ENCODE measurements at places on chromosomes 6 and 20.

- DNase-seq = no peak
Observed at GRCh38 chr20:24663496-24663895, 194.1 kb downstream of the SYNDIG1 start.

- no peak for DNase-seq
Observed at GRCh38 chr6:42380228-42380979, 71.3 kb downstream of the TRERF1 start.

GRCh38 chr6:128558924-128559323 is 38.5 kb upstream of the PTPRK start:
- DNase-seq = no peak

DNA sequence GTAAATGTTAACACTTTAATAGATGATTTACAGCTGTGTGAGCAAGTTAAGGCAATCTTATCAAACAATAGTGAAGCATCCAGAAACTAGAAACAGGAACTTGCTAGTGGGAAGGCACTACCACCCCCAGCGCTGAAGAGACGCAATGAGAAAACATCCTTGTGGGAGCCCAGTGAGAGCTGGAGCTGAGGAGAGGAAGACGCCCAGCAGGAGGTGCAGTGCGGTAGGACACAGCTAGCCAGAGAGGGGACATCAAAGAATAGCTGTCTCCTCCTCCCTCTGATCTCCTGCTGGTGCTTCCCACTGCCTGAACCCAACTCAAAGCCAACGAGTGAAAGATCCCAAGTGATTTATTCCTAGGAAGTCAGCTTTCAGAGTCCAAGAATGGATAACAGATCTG is 140.3 kb downstream of the COL12A1 start:
- DNase-seq = no peak

DNA sequence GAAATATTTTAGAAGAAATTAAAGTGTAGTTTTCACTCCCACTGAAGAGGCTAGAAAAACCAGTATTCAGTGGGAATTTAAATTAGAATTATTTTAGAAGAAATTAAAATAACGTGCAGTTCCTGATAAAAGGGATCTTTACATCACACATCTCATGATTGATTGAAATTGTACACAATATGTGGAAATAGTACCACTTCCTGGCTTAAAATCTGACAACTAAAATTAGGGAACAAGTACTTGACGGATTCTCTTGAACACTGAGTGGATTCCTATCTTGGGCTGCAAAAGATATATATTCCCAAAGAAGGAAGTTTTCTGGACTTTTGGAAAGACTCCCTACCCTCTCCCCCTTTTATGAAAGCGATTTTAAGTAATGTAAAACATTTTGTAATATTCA is 14.6 kb upstream of the MTCL3 start:
- no peak for DNase-seq

DNA sequence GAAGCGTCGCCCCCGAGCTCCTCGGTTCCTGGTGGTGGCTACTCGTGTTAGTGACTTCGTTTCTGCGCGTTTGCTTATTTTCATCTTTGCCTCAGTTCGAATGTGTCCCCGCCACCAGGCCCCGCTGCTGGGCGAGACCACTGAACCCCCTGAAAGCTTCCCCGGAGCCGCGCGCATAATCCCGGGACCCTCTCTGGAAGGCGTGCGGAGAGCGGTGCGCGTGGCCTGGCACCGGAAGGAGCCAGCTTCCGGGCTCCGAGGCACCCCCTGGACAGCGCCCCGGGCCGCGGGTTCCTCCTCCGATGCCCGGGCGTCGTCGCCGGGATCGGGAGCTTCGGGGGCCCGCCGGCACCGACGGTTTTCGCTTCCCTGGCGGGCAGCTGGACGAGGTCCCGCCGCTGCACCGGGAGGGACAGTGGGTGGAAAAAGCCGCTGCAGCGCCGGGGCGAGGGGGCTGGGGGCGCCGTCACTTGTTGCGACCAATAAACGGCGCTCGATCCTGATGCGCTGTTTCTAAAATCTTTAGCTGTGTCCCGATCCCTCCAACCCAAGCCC is 643 bp upstream of the SLC35D3 start:
- no peak for DNase-seq

- peak; percentile 95 for DNase-seq
Observed at GRCh38 chr20:48025051-48025515, 239.8 kb upstream of the SULF2 start.

DNA sequence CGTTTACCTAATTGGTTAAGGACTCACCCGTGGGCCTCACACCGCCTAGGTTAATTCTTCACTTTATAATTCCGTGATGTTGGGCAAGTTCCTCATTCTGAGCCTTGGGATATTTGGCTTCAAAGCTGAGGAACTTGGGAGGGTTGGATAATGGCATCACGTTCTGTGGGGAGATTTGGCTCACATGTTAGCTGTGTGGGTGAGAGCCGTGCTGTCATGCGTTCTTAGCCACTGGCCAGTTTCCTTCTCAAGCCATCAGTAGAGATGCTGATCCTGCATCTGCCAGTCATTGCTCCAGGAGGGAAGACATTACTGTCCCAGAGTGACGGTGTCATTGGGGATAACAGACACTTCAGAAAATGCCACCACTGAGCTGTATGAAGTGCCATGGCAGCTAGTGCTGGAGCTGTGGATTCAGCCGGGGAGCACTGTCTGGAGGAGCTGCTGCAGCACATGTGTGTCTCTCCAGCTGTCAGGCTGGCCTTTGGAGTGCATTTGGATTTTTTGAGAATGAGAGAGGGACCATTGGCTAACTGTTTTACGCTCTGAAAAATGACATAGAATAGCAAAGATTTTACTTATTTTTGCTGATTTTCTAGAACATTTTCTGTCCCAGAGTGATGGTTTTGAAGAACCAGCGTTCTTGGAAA is 16.5 kb downstream of the IGF2R start:
- DNase-seq = no peak

DNA sequence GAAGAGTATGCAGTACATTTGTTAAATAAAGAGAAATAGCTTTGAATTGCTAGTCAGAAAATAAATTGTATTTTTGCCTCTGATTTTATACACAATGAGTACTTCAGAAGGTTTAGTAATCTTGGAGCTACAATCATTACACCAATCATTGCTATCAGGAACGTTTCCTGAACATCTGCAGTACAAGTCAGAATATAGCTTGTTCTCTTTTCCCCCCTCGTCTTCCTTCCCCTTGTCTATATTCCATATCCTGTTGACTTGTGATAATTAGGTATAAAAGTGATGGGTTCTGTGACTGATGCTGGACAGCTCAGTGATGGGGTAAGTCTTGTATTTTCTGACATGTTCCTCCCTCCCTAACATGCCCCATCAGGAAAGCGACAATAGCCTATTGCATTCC is 94.0 kb downstream of the AHI1 start:
- no peak for DNase-seq

- DNase-seq = no peak
Observed at GRCh38 chr6:144493035-144493910, 208.1 kb downstream of the UTRN start.

DNA sequence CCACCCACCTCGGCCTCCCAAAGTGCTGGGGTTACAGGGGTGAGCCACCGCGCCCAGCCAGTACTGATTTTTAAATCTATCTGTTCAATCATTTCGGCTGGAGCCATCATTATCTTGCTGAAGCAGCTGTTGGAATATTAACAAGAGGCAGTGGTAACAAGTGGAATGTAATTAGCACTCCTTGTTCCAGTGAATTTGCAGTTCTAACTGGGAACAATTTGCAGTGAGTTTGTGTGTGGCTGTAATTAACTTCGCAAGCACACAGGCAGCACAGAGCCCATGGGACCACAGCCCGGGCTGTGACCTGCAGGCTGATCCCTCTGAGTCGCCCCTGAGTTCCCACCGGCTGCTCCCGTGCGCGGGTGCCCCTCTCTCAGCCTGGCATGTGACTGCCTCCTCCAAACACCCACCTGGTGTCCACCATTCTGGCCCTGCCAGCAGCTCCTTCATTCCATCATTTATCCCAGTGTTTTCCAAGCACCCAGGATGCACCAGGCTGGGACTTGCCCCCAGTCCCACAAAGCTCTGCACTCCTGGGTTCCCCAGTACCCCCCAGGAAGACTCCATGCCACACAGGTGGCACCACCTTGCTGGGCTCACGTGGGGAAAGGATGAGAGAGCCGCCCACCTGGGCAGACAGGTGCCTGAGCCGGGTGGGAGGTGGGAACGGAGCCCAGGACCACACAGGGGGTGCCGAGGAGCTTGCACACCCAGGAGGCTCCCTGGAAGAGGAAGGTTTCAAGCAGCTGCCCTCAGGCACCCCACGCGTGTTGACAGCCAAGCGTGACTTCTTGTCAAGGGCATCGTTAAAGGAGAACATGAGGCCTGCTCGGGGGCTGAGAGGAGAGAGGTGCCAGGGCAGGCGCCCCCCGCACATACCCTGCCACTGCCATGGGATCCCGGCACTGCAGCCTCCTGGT is 75.2 kb downstream of the YTHDF1 start:
- DNase-seq = no peak

DNA sequence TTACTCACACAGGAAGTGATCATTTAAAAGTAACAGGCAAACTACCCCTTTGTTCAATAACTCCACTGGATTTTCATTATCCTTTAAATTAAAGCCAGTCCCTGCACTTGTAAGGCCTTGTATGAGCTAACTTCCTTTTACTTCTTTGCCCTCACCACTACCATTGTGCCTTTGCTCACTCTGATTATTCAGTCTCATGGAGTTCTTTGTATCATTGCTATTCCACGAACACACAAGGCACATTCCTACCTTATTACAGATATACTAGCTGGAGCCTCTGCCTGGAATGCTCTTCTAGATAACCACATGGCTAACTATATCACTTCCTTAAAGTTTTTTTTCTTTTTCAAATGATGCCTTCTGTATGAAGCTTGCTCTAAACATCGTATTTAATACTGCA is 748.6 kb upstream of the HS3ST5 start:
- DNase-seq = no peak

DNA sequence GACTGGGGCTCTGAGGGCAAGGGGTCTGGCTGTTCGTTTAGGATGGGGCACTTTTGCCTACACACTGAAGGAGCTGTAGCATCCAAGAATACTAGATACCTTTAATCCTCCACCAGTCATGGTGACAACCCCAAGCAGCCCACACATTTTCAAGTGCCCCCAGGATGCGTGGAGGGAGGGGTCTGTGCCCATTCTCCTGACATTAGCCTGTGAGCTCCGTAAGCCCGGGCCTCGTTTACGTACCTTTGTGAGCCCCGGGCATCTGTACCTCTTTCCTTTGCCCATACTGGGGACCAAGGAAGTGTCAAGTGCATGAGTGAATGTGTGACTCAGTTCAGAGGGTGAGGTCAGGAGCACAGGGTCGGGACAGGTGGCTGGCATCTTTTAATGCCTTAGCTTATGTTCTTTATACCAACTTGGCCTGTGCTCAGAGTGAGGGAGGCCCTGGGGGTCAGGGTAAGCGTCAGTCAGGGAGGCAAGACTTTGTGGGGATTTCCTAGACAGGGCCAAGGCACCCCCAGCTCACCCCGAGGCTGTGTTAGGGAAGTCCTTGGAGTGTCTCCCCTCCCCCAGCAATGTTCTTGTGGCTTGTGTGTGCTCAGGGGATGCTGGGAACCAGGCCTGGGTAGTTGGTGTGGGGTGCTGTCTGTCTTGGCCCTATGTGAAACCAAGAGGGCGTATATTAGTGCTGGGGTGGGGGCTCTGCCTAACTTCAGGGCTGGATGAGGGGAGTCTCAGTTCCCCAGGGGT is 12.9 kb downstream of the VEGFA start:
- DNase-seq = no peak

- DNase-seq = no peak
Observed at GRCh38 chr20:19644085-19644484, 114.0 kb upstream of the RIN2 start.

DNA sequence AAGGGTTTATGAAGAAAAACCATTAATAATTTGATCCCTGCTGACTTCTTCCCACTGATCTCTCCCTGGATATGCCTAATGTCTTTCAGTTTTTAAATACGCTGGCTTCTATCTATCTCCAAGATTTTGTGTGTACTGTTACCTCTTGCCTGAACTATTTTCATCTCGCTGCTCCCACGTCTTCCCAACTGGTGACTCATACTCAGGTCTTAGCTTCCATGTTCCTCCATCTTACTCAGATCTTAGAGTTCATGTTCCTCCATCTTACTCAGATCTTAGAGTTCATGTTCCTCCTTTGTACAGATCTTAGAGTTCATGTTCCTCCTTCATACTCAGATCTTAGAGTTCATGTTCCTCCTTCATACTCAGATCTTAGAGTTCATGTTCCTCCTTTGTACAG is 21.6 kb downstream of the GPR6 start:
- DNase-seq = no peak

- DNase-seq = peak; percentile 41
Observed at GRCh38 chr6:35181308-35181932, 32.3 kb upstream of the SCUBE3 start.

GRCh38 chr20:8447262-8448120 is 315.4 kb downstream of the PLCB1 start:
- DNase-seq = no peak

GRCh38 chr6:155301867-155302266 is 12.4 kb downstream of the TFB1M start:
- DNase-seq = no peak

DNA sequence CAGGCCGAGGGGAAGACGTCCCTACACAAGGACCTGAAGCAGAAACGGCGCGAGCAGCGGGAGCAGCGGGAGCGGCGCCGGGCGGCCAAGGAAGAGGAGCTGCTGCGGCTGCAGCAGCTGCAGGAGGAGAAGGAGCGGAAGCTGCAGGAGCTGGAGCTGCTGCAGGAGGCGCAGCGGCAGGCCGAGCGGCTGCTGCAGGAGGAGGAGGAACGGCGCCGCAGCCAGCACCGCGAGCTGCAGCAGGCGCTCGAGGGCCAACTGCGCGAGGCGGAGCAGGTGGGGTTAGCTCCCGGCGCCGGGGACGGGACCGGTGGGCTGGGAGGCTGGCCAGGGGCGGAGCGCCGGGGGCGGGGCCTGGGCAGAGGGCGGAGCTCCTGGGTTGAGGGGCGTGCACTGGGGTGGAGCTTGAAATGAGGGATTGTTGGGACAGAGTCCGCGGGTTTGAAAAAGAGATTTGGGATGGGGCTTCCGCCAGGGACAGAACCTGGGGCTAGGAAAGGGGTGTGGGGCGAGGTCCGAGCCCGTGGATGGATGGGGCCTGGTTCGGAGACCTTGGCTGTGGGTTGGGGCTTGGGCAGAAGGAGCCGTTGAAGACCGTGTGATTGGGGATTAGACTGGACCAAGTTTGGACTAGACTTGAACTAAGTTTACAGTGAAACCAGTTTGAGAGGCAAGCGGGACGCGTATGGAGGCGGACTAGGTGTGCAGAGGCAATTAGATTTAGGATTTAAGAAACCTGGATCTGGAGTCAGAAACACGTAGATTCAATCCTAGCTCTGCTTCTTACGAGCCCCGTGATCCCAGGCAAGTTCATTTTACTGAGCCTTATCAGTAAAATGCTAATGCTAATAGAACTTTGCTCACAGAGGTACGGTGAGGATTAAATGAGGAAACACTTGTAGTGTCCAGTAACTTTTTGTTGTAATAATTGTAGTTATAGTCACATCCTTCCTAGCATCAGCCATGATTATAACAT is 20.9 kb downstream of the DEF6 start:
- peak; percentile 89 for DNase-seq

- DNase-seq = no peak
Observed at GRCh38 chr6:108733706-108734265, 114.4 kb upstream of the ARMC2 start.

Measured in urothelium cell line (cell line).